ENCODE measurements at places on chromosomes 4 and X. TPM values are rescaled to one million over a fixed set of nuclear protein-coding genes. Genes with fewer than 3 reads are reported as not detected.

MAGEA8 gene
- not detected for total RNA-seq

PDE5A gene
- total RNA-seq, result 0.53 TPM

CSN2 gene
- total RNA-seq, result not detected

SHISA3 gene
- total RNA-seq, result 0.28 TPM

WAS gene
- 3.2 TPM for total RNA-seq

JAKMIP1 gene
- total RNA-seq, result not detected

NUP62CL gene
- 0.53 TPM for total RNA-seq

TLR2 gene
- 5.0 TPM for total RNA-seq

MAGEA9B gene
- not detected for total RNA-seq

- DNase-seq, result no peak
Observed at GRCh38 chrX:123884809-123885408, 25.1 kb downstream of the XIAP start.

GRCh38 chrX:42466332-42467046 lies 311.5 kb downstream of the PPP1R2C start:
- no peak for DNase-seq

DNA sequence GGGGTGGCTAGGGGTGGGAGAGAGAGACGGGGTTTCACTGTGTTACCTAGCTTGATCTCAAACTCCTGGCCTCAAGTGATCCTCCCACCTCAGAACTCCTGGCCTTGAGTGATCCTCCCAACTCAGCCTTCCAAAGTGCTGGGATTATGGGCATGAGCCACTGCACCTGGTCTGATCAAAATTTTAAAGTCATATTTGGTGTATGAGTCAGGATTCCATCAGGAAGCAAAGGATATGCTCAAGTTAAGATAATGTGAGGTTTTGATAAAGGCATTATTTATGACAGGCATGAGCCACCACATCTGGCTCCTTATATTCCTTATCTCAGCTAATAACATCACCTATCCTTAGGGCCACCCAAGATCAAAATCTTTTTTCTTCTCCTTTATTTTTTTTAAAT lies 182.0 kb downstream of the SLC4A4 start:
- no peak for DNase-seq

DNA sequence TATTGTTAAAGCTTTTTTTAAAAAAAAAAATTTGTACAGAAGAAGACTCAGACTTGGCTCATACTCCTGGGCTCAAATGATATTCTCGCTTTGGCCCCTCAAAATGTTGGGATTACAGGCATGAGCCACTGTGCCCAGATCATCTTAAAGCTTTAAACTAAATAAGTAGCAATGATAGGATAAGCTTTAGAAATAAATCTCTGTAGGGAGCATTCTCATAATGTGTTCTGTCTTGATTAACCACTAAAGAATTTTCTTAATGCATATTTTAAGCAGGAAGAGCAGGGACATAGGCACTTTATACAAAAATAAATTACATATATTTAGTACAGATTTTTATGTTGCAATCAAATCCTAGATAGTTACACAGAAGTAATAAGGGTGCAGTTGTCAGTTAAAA lies 667.2 kb downstream of the GRID2 start:
- DNase-seq, result no peak

DNA sequence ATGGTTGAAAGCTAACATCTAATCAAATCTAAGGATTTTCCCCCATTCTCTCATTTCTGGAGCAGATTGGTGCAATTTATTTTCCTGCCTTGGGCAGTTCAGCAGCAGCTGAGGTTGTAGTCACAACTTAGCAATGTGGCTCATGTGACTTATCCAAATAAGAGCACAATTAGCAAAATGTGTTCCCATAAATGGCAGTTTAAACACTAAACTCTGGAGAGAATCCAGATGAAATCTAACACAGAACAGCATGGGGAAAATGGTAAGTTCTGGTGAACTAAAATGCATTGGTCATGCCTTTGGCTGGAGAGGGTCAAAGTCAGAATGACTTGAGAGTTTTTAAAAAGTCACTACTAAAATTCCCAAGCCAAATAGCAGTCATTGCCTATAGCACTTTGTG lies 422.6 kb upstream of the DIPK2B start:
- DNase-seq, result no peak

DNA sequence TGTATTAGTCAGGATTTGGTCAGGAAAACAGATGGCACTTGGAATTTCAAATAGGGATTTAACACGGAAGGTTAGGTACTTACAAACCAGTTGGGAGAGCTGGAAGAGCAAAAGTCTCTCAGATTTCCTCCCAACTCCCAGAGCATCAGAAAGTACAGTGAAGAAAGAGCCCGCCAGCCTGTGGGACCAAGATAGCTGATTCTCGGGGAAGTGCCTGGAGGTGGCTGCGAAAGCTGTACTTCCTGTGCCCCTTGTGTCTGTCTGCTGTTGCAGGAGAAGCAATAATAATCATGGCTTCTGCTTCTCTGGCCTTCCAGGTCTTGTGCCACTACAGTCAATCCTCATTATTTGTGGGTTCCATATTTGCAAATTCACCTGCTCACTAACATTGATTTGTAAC lies 221.0 kb upstream of the BCOR start:
- no peak for DNase-seq

DNA sequence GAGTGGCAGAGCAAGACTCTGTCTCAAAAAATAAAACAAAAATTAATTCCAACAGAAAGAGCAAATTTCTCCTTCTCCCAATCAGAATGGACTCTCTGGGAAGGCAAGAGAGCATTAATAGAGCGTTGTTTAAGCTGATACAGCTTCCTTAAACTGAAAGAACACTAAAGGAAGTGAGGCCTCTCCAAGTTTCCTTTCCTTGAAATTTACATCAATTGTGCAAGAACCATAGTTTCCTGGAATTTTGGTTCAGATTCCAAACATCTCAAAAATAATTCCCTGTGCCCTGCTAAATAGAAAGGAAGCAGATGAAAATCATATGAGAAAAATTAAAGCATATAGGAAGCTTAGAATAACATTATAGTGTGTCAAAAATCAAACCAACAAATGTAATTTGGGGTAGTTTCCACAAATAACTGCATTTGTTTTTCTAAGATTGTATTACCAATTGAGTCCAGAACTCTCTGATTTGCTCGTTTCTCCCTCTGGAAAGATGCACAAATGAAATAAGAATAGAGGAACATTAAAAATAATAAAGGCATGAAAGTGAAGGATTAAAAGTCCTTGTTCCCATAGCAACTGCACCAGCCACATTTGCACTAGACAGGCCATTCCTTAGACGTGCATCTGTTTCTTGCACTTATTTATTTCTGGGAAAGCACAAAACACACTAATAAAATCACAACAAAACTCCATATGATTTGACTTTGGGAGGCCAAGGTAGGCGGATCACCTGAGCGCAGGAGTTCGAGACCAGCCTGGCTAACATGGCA lies 3.7 kb upstream of the FAM241A start:
- DNase-seq, result no peak

GRCh38 chr4:154503598-154503997 lies 12.0 kb upstream of the DCHS2 start:
- no peak for DNase-seq

- no peak for DNase-seq
Observed at GRCh38 chrX:71549986-71550385, 17.1 kb downstream of the OGT start.

- DNase-seq, result no peak
Observed at GRCh38 chr4:111854494-111855087, 290.7 kb upstream of the FAM241A start.

DNA sequence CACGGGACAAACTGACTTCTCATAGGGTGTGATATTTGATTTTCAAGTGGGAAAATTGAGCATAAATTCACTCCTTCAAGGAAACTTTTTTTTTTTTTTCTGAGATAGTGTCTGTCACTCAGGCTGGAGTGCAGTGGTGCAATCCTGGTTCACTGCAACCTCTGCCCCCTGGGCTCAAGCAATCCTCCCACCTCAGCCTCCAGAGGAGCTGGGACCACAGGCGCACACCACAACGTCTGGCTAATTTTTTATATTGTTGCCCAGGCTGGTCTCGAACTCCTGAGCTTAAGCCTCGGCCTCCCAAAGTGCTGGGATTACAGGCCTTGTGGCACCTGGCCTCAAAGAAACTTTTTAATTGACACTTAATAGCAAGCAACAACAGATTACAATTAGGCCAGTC lies 13.8 kb downstream of the CLDN34 start:
- DNase-seq, result no peak

DNA sequence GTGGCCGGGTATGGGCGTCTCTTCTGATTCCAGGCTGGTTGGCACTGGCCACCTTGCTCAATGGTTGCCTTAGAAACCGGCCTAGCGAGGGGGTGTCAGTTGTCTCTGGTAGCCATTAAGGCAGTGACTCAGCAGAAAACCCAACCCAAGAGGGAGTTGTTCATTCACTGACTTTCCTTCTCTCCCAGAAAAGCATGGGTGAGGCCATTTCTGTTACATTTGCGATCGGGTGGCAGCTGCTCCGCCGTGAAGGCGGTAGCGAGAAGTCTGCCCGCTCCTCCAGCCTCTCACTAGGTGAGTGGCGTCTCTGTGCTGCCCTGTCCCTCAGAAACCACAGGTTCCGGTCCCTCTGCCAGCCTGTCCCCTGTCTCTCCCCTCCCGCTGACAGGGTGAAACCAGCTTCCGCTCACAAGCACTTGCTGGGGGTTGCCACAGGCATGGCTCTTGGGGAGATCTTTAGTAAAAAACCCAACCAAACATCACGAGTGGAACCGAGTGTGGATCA lies 17.4 kb downstream of the IRAK1 start:
- no peak for DNase-seq

- no peak for DNase-seq
Observed at GRCh38 chr4:86035688-86036087, 324.2 kb downstream of the MAPK10 start.

DNA sequence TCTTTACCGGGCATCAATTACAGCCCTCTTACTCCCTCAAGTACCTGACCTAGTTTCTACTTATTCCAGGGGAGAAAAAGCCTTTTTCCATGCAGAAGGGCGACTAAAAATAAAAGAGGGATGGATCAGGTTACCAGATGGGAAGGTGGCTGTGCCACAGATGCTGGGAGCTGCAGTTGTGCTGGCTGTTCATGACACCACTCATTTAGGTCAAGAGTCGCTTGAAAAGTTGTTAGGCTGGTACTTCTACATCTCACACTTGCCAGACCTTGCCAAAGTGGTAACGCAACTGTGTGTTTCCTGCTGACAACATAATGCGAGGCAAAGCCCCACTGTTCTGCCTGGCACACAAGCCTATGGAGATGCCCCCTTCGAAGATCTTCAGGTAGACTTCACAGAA lies 148.4 kb upstream of the FGF16 start:
- DNase-seq, result no peak

- DNase-seq, result no peak
Observed at GRCh38 chr4:7910263-7910896, 29.3 kb downstream of the AFAP1 start.

DNA sequence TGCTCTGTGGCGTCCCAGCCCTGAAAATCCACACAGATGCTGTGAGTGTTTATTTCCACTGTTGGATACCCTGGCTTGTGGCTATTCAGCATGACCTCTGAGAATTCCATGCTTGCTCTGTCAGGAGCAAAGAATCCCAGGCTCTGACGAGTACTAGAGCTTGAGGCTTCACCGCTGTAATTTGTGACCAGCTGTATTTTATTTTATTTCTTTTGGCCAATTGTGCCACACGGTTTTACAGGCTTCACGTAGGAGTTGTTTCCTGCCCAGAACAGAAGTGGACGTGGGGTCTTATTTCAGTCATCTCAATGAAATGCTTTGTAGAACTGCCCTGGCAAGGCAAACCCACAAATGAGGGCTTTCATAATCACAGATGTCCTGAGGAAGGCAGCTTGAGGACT lies 69.4 kb upstream of the CLDN34 start:
- no peak for DNase-seq

DNA sequence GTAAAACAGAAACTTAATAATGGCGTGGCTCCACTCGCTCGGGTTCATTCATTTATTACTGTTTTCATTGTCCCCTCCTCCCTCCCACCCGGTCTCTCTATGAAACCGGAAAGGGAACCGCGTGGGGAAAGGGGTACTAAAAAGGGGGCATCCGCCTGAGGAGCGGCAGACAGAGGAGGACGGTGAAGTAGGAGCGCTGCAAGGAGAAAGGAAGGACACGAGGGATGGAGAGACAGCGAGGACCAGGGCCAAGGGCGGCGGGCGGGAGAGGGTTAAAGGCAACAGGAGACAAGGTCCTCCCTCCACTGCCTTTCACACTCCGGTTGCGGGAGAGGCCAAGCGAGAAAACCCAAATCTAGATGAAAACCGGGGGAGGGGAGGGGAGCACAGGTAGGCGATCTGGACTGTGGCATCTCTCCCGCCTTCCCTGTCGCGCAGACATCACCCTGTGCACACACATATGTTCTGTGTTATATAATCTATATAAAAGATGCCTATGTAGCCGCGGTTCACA lies 829 bp downstream of the ELOVL6 start:
- peak; percentile 68 for DNase-seq

DNA sequence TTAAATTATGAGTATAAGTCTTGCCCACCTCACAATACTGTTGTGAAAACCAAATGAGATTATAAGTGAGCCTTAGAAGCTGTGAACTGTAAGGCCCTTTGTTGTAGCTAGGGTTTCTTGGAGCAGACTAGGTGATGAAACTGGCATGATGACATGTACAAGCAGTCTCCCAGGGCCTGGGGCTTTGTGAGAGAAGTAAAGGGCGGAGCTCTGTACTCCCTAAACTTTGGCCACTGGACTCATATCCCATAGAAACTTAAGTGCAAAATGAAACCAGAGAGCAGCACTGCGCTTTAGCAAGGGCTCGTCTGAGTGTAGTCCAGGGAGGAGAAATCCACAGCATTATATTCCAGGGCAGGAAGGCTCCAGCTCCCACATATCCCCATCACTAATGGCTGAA lies 385.6 kb upstream of the FGF16 start:
- DNase-seq, result no peak

- DNase-seq, result no peak
Observed at GRCh38 chr4:6703786-6704185, 5.9 kb downstream of the MRFAP1L1 start.

DNA sequence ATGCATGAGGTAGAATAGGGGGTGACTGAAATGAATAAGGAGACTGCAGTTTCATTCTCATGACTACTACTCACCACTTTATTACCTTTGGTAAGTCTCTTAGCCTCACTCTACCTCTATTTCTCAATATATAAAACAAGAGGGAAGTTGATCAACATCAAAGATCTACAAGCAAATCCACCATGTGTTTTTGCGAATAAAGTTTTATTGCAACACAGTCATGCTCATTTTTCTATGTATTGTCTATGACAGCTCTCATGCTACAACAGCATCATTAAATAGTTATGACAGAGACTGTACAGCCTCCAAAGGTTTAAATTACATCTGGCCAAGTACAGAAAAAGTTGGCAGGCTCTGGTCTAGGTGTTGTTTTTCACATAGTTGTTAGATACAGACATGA lies 72.6 kb upstream of the CPEB2 start:
- no peak for DNase-seq

- DNase-seq, result no peak
Observed at GRCh38 chr4:8200302-8200975, 1.3 kb downstream of the SH3TC1 start.
